Stimulated activated CD4-positive, alpha-beta T cell treated with anti-CD3 and anti-CD28 coated beads, Interleukin-1b, Interleukin-23, amount 100 ng/mL, for 1 hour (primary cell): ENCODE measurements at places on chromosomes 3 and 15.

DNA sequence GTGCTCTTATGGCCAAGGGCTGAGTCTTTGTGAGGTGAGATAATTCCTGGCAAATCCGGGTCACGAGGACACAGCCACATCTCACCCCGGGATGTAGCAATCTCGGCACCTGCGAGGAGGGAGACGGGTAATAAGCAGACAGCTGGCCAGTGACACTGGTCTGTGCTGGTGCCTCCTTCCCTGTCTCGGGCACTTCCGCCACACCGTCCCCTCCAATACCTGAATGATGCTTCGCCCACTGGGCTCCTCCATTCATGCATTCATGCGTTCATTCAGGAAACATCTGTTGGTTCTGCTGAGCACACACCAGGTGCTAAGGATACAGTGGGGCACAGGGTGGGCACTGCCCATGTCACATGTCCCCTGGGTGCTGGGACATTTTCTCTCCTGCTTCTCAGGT lies 60.1 kb downstream of the ATP10A start:
- no peak for DNase-seq

GRCh38 chr3:119628816-119629445 lies 31.2 kb downstream of the PLA1A start:
- DNase-seq = no peak

DNA sequence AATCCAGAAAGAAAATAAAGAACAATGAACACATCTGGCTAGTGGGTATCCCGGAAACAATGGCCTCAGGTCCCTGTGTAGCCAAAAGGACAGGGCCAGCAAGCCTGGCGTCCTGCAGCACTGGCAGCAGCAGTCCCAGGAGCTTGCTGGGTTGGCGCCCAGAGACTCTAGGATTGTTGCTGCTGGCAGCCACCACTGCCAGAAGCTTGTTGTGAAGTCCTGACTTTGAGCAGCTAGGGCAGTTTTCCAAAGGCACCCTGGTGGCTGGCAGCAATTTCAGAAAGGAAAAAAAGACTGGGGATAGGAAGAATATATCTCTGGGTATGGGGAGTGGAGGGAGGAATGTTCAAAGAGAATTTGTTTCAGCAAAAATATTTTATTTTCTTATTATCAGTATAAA lies 11.3 kb downstream of the SHQ1 start:
- DNase-seq = no peak

DNA sequence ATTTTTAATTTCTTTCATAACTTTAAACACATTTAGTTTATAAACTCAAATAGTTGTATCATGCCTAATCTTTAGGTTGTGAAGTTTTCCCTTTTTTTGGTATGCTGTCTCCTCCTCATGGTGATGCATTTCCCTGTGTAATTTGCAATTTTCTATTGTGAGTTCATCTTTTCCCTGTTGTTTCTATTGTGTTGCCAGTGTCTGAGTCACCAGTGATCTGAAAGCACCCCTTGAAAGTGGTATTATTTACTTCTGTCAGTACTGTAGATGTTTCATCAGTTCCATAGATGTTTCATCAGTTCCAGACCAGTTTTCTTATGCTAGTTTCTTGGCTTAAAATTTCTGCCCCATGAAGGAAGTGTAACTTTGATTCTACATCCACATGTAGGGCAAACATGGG lies 80.6 kb downstream of the OXSM start:
- DNase-seq = no peak

DNA sequence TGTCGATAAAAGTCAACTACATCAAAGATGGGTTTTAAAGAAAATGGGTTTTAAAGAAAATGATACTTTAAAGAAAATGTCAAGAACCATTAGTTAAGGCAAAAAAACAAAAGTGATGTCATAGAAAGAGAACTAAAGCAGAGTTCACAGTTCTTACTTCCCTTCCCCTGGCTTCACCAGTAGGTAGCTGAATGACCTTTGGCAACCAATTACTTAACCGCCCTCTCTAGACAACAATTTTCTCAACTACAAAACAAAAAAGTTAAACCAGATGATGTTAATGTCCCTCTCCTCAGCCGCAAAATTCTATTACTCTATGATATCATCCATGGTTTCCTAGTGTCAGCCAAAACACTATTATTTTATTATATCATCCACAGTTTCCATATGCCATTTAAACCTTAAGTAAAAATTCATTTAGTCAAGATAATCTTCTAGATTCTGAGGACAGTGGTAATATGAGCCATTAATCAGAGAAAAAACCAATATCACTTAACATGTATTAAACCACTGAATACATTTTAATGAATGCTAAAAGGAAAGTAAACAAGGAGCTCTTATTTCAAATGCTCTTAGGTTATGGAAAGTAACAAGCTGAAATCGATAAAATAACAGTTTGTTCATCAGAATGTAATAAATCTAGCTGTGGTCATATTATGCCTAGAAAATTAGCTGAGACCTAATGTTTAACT lies 13.1 kb downstream of the RYK start:
- no peak for DNase-seq

DNA sequence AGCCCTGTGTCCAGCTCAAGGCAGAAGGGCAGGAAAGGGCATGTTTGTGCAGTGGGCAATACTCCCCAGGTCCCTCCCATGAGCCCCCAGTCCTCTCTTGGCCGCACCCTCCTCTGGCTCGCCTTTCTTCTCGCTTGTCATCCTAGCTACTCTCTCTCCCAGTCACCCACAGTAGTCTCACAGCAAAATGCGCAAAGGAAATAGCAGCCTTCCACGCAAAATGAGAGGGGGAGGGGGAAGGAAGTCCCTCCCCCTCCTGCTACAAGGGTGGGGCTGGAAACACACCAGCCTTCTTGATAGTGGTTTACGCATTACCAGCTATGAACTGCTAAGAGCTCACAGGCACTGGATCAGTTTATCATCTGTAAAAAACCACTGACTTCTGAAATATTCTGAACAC lies 83.8 kb downstream of the GADL1 start:
- DNase-seq = no peak

- no peak for DNase-seq
Observed at GRCh38 chr3:134338516-134339261, 35.6 kb downstream of the AMOTL2 start.

- no peak for DNase-seq
Observed at GRCh38 chr15:89802986-89803824, 11.4 kb downstream of the ANPEP start.

- no peak for DNase-seq
Observed at GRCh38 chr3:71579326-71579934, 4.1 kb downstream of the FOXP1 start.

DNA sequence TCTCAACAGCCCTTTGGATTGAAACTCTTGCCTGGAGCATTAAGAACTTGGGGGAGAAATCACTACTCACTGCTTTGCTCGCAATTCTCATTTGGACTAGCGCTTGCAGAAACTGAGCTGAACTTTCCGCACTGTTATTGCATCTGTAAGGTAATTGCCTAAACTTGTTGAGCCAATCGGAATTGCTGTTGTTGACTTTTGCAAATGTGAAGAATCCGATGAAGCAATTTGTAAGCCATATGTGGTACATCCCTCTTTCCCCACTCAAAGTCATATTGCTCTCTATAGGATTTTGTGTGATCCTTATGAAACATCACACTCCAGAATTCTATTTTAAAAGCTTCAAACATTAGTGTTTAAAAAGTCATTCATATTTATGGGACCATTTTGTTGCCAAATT lies 191.7 kb upstream of the GBE1 start:
- DNase-seq = no peak

GRCh38 chr3:134095005-134095404 lies 65.3 kb upstream of the SLCO2A1 start:
- DNase-seq = no peak

DNA sequence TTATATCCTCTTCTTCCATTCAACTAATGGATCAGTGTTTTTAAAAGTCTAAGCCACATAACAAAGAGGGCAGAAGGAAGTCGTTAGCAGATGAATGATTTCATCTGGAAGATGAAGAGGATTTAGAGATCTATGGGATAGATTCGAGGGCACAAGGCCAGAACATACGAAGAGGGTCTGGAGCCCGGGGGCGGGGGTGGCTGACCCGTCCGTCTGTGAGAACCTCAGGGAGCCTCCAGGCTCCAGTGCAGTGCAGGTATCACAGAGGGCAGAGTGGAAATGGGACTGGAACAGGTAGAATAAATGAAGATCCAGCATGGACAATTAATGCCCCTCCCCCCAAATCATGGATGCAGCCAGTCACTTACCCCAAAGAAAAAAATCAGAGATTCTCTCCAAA lies 1.5 kb upstream of the GOLGA8B start:
- DNase-seq = no peak
